Activated T-cell treated with anti-CD3 and anti-CD28 coated beads, Interleukin-2, amount 50 U/mL, for 24 hours (primary cell): ENCODE measurements at places on chromosomes 6 and 20.
A peak's percentile ranks its signal among the peaks of the same experiment; 100 is the strongest.

DNA sequence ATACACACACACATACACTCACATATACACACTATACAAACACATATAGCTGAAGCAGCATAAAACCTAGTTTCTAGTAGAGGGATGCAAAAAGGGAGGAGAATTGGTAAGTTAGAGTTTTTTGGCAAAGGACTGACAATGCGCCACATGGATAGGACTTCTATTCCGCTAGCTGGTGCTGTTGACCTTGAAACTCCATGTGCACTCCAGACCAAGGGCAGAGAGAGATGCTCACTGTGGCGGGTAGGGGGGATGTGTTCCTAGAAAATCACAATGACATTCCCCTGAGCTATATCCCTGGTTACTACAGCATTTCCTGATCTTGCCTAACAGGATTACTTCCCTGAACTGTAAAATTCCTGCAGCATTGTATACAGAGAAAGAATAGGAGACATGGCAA, 19.2 kb downstream of the MICA start:
- DNase-seq, result no peak

DNA sequence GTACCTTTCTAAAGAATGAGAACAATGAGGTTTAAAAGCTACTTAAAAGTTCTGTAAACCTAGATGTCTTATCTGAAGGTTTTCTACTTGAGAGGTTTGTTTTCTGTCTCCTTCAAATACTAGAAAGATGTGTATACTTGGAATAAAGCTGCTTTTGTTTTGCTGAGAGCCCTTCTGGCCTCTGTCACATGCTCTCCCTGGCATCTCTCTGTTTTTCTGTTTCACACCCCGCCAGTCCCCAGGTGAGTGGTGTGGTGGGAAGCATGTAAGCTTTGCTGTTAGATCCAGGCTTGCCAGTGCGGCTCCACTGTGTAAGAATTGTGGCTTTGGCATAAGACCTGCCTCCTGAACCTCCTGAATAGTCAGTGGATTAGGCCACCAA, 56.8 kb downstream of the SNX9 start:
- DNase-seq, result no peak

DNA sequence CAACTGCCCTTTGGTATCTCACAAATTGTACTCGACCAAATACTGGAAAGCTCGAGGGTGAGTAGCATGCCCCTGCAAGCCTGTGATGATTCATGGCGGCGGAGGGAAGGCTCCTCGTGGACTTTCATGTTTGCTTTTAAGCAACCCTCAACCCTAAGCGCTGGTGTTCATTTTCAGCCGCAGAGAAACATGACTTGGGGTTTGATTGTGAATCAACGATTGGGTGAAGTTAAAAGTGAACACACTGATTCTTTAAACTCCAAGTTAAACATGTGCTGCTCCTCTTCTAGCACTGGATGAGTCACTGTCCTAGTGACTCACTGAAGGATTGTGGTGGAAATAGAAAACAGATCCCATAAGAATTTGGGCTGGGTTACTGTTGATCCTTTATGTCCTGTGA, 8.3 kb downstream of the CD109 start:
- peak; percentile 46 for DNase-seq

DNA sequence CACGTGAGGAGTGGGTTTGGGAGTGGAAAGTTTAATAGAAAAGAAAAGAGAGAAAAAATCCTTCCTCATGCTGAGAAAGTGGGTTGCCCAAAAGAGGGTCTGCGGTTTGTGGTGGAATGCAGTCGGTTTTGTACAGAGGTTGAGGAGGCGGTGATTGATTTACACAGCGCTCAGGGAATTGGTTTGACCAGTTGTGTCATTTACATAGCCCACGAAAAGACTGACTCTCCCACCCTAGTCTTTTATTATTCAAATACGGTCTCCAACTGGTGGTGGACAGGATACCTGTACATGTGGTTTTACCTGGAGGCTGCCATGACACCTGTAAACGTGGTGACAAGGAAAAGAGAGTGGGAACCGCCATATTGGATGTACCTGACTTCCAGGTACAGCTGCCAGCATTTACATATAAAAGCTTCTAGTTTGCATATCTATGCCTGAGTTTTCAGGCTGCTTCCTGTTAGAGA, 42.1 kb downstream of the HLA-DPB1 start:
- no peak for DNase-seq

GRCh38 chr6:75331151-75331550, 46.6 kb upstream of the TMEM30A start:
- no peak for DNase-seq

- DNase-seq, result no peak
These were observed 6.7 kb downstream of the TEAD3 start for GRCh38 chr6:35489995-35490791.

- DNase-seq, result no peak
These were observed 44.0 kb upstream of the DOK5 start for GRCh38 chr20:54431156-54431944.

- no peak for DNase-seq
These were observed 9.9 kb downstream of the GSTA4 start for GRCh38 chr6:52985228-52985627.

DNA sequence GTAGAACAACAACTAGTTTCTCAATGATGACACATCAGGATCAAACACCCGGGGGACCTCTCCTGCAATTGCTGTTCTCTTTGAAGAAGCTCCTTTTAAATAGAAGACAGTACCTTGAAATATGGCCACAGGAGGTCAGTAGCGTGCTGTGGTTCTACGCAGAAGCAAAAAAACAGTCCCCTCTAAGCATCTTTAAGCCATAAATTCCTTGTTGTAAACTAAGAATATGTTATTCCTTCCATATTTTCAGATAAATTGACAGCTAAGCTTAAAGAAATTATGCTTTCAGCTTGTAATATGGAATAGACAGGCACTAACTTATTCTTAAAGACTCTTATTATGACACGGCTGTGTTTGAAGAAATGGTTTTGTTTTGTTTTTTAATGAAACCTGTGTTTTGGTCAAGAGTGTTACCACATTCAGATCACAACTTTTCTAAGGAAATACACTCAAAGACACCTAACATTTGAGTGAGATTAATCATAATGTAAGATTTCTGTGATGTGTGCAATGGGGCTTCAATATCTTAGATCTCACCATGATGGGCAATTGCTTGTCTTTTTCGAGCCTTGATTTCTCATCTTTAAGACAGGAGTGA, 49.7 kb upstream of the IL20RA start:
- peak; percentile 46 for DNase-seq

GRCh38 chr20:13870170-13870748, 85.4 kb downstream of the NDUFAF5 start:
- DNase-seq, result no peak

GRCh38 chr20:21862956-21863355, 157.5 kb downstream of the PAX1 start:
- DNase-seq, result no peak

DNA sequence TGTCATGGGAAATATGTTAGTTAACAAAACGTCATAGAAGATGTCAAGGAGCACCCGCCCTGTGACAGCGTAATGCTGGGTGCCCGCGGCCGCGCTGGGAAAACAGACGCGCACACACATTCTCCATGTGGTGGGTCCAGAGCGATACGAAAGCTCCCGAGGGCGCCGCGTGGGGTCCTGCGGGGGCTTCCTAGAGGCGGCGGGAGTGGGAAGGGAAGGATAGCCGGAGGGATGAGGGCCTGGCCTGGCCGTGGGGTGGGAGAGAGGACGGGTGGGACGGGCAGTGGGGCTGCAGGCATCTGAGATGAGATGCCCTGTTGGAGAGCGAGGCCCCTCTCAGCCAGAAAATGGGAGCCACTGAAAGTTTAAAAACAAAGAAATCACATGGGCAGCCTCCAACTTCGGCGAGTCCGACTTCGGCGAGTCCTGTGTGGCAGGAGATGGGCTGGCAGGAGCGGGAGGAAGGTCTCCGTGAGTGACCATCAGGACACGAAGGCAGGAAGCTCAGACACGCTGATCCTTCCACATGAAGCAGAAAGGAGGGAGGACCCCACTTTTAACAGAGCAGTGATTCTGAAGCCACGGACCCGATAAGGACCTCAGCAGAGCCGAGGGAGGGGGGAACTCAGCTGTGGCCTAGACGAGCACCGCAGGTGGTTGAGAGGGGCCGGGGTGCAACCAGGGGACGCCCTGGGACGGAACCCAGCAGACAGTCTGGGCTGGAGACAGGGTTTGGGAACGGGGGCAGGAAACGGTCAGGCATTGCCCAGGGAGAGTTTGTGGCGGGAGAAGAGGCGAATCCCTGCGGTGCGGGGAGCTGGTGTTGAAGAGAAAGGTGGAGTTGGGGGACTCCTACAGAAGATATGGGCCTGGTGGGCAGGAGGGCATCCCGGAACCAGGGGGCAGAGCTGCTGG, 114.1 kb upstream of the FRMD1 start:
- no peak for DNase-seq

DNA sequence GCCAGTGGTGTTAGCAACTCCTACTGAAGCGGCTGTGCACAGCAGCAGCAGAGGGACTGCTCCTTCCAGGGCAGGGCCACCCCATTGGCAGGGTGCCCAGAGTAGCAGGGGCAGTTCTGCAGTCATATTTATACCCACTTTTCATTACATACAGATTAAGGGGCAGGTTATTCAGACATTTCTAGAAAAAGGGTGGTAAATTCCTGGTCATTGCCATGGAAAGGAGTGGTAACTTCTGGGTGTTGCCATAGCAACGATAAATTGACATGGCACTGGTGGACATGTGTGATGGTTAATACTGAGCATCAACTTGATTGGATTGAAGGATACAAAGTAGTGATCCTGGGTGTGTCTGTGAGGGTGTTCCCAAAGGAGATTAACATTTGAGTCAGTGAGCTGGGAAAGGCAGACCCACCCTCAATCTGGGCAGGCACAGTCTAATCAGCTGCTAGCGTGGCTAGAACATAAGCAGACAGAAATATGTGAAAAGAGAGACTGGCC, 45.0 kb downstream of the IYD start:
- no peak for DNase-seq

DNA sequence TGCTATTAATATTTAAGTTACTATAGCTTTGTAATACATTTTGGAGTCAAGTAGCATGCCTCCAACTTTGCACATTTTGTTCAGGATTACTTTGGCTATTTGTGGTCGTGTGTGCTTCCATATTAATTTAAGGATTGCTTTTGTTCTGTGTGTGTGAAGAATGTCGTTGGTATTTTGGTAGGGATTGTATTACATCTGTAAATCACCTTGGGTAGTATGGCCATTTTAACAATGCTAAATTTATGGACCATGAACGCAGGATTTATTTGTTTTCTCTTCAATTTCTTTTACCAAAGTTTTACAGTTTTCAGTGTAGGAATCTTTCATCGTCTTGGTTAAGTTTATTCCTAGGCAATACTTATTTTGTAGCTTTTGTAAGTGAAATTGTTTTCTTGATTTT, 758.0 kb downstream of the FRK start:
- DNase-seq, result no peak

DNA sequence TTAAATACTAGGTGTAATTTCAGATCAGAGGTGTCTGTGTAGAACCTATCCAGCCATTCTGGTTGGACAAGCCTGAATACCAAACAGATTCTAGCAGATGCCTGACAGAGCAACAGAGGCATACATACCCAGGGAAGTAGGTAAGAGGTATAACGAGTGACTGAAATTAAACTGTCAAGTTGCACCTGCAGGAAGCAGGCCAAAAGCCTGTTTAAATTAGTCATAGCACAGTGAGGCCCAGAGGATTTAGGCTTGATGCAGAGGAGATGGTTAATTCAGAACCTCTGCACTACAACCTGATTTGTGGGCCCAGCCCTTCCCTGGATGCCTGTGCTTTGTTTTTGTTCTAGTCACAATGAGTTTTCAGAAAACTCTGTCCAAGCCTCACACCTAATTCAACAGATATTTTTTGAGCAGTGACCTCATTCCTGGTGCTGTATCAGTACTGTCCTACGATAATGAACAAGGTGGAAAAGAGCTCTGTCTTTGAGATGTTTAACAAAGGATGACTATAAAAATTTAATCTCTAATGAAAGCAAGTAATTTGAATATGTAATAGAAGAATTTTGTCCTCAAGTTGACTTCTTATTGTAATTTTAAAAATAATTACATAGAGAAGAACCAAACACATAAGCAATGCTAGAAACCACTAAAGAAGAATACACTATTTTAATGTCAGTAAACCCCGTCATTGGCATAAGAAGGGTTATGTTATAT, 31.7 kb downstream of the C6orf58 start:
- DNase-seq, result no peak

- no peak for DNase-seq
These were observed 43.1 kb upstream of the GATA5 start for GRCh38 chr20:62518911-62519310.

GRCh38 chr6:13923527-13924145, 1.1 kb upstream of the RNF182 start:
- no peak for DNase-seq

DNA sequence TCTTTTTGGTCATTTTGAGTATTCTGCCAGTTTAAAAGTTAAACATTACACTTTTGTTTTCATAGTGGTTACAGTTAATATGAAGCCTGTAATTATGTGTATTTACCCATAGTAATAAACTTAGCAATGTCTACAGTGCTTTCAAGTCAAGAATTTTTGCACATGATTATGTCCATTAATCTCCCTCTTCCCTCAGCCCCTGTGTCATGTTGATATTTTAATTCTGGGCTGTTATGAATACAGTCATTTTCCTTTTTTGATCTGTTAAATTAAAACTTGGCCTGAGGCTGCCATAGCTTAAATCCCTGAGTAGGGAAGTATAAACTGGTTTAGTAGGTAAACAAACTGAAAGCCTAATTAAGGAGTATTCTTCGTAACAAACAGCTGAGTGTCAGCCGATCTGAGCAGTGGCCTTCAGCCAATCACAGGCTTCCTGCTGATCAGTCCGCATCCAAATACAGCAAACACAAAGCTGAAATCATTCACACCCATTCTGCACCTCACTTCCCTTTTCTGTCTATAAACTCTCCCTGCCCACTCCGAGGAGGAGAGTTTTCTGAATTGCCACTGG, 9.5 kb upstream of the SFT2D1 start:
- no peak for DNase-seq

- DNase-seq, result no peak
These were observed 62.7 kb upstream of the XRN2 start for GRCh38 chr20:21240394-21240793.

DNA sequence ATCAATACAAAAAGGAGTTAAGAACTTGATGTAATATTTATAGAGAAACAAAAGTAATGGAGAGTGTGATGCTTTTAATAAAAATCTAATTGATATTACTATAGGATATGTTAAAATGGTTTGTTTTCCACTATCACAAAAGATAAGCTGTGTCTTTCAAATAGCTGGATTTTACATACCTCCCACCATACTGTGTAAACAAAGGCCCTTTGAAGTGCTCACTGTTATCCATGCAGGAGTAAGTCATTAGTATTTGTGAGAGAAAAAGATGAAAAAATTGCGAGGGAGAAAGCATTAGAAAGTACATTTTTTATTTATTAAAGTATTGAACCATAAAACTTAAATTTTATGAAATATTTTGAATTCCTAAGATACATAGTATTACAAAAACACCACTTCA, 733.0 kb downstream of the GRIK2 start:
- DNase-seq, result no peak

DNA sequence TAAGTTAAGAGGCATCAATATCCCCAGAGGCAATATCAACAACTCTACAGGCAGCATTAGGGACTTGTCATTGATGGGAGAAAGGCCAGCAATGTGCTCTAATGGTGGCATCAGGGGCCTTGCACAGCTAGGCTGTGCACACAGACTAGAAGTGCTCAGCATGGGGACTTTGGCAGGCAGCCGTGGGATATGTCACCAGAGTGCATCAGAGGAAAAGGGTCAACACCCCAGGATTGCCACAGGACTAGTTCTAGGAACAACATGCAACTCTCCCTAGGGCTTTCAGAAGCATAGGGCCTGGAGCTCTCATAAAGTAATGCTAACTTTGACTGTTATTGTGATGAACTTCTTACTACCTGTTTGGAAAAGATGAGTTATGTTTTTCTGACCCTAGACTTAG, 32.2 kb upstream of the OSTM1 start:
- DNase-seq, result no peak

- DNase-seq, result no peak
These were observed 19.6 kb downstream of the ANGPT4 start for GRCh38 chr20:896501-897025.
